ENCODE measurements at places on chromosomes 12 and 14.

- DNase-seq = no peak
These were observed 101.3 kb downstream of the PPM1A start for GRCh38 chr14:60350366-60350720.

DNA sequence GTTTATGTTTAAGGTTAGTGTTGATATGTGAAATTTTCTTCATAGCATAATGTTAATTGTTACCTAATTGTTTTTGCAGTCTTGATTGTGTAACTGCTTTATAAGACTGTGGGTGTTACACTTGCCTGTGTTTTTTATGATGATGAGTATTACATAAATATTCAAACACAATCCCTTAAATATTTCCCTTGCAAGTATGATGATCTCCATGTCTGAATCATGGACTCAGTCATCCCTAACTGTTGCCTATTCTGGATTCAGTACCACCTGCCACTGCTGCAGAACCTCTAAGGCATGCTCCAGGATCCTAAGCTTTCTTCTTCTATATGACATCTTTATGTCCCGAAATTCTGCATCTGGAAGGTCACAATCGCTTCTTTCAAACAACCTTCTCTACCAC lies 246.3 kb upstream of the CLEC14A start:
- no peak for DNase-seq

DNA sequence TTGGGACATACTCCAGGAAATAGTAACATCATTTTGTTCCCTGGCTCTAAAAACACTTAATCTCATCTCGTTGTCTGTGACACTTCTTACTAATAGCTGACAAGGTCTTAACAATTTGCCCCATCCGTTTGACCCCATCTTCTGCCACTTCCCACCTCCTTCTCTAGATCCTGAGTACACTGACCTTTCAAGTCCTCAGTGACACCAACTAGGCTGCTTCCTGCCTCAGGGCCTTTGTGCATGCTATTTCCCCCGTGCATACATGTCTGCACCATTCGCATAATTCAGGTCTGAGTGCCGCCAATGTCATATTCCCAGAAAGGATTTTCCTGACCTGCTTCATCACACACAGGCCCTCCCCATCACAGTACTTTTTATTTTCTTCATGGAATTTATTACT lies 70.6 kb upstream of the CCND2 start:
- no peak for DNase-seq

- DNase-seq = no peak
These were observed 1.1 kb downstream of the CKB start for GRCh38 chr14:103521438-103521950.

DNA sequence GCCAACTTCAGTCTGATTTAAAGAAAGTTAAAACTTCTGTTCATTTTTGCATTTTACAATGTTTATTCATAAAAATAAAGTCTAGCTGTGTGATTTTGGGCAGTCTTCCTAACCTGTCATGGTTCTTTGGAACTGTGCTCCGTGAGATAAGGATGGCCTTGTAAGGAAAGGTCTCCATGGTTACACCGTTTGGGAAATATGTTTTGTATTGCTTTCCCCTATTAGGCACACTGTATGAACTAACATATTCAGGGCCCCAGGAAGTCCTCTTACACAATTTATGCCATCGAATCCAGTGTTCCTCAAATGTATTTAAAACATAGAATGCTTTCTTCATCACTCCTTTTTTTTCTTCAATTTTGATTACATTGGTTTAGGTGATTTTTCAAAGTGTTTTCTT lies 54.5 kb downstream of the APAF1 start:
- no peak for DNase-seq

DNA sequence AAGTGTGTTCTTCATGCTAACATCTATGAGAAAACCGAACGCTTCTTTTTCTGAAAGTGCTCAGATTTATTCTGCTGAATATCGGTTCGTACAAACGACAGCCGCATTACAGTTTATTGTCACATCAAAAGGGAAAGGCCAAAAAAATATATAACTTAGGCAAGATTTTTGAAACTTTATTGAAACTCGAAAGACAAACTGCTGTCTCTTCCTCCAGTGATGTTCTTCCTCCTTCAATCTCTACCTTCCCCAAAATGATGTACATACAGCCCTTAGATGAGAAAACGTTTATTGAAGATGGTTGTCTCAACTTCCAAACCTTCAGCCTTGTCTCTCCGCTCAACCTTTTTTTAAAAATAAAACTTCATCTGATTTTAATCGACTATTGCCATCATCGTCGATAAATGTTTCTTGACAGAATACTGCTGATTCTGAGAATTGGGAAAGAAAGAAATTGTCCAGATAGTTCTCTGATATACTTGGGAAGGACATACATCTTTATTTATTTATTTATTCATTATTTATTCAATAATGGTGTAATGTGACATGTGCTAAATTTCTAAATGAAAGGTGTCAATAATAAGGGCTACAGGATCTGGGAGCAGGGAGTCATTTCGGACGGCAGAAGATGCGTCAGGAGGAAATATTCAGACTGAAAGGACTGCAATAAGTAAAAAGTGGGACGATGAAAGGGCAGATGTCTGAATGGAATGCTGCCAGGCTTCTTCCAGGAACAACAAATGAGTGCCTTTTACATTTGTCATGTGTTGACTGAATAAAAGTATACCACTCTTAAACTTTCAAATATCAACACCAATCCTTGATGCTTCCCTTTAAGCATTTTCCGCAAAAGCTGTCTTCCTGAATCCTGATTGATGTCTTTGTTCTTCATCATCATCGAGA lies 817 bp upstream of the MDM1 start:
- DNase-seq = no peak

Data from stimulated activated CD4-positive, alpha-beta T cell treated with anti-CD3 and anti-CD28 coated beads, TNF-alpha, amount 100 ng/mL, for 48 hours (primary cell).